ENCODE measurements at places on chromosomes 7 and 10.

DNA sequence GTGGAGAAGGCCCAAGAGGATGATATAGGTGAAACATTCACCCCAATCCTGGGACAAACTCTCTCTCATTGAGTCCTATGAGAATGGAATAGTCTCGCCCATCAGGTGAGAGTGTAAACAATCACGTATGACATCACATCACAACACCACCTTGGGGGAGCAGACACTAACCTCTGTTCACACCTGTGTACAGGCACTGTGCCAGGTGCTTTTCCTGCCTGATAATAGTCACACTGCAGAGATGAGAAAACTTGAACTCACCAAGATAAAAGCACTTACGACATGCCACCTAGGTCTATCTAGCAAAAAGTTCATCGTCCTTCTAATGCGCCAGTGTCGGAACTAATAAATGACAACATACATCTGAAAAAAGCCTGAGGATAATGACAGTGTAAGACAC lies 187.8 kb downstream of the FAM107B start:
- no peak for DNase-seq

DNA sequence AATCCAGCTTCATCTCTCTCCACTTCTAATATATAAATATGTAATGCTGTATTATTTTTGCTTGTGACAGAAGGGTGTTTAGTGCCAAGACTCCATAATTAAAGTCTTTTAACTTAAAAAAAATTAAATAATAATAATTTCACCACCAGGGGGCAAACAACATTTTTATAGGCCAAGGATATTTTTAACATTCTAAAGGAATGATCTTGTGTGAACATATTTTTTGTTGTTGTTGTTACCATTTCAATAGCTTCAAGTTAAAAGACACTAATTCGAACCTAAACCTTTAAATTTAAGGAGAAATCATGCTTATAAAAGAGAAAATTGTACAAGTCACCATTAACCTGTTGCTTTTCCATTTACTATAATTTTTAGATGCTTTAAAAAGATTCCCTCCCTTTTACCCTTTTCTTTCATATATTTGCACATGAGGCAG lies 7.5 kb upstream of the DNAJC1 start:
- DNase-seq = peak; percentile 36

DNA sequence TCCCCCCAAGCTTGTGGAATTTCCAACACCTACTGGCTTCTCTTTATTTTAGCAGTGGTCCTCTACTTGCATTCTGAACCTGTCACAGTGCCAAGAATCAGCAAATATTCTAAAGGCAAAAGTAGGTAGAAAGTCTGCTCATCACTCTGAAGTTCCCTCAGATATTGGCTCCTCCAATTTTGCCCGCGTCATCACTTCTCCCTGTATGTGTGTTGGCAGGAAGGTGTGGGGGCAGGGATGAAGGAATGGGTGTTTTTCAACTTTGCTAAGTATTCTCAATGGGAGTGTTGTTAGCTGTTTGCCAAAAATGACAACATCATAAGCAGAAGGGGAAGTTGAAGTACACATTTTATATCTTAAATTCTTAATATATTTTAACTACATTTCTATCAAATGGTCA lies 226.2 kb downstream of the POLR1F start:
- peak; percentile 6 for DNase-seq

- no peak for DNase-seq
These were observed 87.9 kb downstream of the ACTR3B start for GRCh38 chr7:152847386-152847908.

- no peak for DNase-seq
These were observed 102.4 kb downstream of the RELN start for GRCh38 chr7:103887050-103887449.

GRCh38 chr7:1136841-1137516 lies 23.0 kb downstream of the ZFAND2A start:
- no peak for DNase-seq

GRCh38 chr10:122078965-122079795 lies 90.2 kb downstream of the TACC2 start:
- peak; percentile 12 for DNase-seq

GRCh38 chr7:35869810-35870209 lies 69.0 kb downstream of the SEPTIN7 start:
- DNase-seq = peak; percentile 85

- DNase-seq = no peak
These were observed 21.0 kb downstream of the CDK6 start for GRCh38 chr7:92815412-92815811.

DNA sequence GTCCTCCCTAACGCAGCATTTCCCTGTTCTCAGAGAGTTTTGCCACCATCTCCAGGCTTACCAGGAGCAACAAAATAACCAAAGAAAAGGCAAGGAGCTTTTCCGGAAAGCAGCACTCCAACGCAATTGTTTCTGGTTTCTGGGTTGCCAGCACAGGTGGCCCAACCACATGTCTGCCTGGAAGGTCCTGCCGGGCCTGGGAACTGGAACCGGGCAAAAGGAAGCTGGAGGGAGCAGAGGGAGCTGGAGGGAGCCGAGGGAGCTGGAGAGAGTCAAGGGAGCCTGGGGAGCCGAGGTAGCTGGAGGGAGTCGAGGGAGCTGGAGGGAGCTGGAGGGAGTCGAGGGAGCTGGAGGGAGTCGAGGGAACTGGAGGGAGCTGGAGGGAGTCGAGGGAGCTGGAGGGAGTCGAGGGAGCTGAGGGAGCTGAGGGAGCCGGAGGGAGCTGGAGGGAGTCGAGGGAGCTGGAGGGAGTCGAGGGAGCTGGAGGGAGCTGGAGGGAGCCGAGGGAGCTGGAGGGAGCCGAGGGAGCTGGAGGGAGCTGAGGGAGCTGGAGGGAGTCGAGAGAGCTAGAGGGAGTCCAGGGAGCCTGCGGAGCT lies 54.6 kb downstream of the STK32C start:
- no peak for DNase-seq

DNA sequence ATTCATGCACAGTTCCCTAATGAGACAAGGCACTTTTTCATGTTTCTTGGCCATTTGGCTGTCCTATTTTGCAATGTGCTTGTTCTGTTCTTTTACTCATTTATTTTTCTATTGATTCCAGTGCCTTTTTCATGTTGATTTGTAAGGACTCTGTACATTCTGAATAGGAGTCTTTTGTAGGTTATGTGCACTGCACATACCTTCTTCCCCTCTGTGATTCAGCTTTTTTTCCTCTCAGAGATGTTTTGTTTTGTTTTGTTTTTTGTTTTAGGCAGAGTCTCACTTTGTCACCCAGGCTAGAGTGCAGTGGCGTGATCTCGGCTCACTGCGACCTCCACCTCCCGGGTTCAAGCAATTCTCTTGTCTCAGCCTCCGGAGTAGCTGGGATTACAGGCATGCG lies 59.7 kb downstream of the KCNH2 start:
- DNase-seq = no peak

- DNase-seq = peak; percentile 52
These were observed 429.0 kb upstream of the MTPN start for GRCh38 chr7:136405931-136406777.

- no peak for DNase-seq
These were observed 314.3 kb downstream of the HPSE2 start for GRCh38 chr10:98921316-98921715.

DNA sequence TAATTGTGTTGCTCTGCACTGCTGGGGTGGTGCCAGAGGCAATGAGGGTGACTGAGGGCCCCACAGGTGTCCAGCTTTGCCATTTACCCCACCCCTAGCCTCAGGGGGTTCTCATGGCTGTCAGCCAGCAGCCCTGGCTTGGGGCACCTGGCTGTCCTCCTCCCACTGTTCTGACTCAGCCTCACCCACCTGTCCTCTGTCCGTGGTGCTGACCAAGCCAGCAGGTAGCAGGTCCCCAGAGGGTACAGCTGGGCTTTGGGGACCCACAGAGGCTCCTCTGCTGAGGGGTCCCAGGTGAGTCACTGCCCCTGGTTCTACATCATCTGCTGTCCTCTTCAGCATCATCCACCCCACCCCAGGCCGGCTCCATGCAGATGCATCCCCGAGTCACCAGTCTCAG lies 32.2 kb upstream of the ZNF716 start:
- no peak for DNase-seq

DNA sequence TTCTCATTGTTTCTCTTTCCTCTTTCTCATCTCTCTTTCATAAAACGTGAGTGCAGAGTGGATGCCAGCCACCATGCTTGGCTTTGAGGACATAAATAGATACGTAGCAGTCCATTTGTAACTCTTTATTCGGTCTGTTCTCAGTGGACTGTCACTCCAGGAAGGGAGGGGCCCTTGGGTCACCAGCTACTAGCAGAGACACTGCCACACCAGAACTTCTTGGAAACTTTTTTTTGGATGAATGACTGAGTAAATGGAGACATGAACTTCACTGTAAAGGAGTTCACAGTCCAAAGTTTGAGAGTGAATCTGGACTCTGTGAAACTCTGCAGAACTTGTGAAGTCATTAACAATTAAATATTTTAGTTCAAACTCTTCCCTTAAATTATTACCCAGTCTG lies 20.2 kb downstream of the CHN2 start:
- no peak for DNase-seq

DNA sequence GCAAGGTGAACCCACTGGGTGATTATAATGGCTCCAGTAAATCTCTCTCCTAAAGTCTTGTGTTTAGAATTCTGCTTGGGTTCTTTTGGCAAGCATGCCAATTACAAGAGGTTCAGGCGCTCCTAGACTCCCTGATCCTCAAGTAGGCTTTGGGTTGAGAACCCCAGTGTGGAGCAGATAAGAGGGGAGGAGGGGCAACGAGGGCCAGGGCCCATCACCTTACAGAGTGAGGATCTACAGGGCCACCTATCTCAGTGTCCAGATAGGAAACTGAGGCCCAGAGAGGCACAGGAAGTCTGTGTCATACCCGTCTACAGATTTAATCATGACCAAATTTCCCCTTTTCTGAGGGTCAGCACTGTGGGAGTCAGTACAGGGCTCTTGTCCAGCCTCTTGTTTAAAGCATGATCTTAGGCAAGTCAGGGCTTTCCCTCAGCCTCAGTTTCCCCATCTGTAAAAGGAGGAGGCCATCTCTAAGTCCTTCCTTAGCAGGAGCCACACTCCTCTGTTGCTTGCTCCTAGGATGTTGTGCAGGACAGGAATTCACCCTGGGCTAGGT lies 4.4 kb downstream of the TACR2 start:
- DNase-seq = no peak

DNA sequence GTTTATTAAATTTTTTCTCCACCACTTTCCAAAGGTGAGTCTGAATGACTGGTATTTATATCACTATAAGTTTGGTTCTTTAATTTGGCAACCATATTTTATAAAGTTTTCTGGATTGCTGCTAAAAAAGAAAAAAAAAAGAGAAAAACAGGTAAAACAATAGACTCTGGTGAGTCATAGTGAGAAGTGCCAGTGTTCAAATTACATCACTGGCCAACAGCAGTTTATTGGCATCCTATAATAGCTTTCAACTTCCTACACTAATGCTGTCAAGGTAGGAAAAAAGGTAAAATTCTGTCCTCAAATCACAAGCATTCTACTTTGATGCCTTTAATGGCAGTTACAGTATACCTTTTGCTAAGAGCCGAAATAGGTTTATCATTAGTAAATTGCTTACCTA lies 808.8 kb downstream of the GRM8 start:
- DNase-seq = no peak

DNA sequence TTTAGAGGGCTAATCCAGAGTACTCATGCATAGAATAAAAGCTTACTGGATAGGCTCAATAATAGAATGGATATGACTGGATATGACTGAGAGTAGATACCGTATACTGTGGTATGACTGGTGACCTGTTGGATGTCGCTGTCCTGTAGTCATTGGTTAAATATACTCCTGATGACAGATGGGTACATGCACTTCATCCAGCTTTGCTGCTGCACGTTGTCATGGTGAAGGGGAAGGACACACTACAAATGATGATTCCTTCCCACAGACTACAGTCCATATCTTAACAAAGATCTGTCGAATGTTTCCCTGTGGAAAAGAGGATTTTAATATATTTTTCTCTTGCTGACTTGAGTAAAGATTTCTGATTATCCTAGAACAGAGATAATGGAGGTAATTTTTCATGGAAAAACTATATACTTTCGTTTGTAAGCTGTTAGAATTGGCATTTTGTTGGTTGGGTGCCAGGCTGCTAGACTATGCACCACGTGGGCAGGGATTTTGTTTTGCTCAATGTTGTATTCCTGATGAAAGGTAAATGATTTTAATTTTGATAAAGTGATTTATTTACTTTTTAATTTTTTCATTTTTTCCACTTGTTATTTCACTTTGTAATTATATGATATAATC lies 97.3 kb downstream of the PPP1R9A start:
- DNase-seq = no peak

GRCh38 chr7:16999541-17000267 lies 117.9 kb upstream of the AGR3 start:
- no peak for DNase-seq

DNA sequence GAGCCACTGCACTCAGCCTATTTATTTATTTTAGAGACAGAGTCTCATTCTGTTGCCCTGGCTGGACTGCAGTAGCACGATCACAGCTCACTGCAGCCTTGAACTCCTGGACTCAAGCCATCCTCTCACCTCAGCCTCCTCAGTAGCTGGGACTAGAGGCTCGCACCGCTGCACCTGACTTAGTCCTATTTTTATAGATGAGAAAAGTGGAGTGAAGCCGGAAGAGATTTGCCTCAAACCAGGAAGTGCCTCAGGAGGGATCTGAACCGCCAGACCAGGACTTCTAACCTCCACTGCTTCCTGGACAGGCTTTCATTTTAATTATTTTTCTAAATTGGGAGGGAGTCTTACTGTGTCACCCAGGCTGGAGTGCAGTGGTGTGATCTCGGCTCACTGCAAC lies 17.5 kb upstream of the CLIP2 start:
- no peak for DNase-seq

GRCh38 chr7:44634839-44635591 lies 28.6 kb downstream of the OGDH start:
- peak; percentile 15 for DNase-seq

GRCh38 chr7:131653418-131654248 lies 97.2 kb upstream of the PODXL start:
- no peak for DNase-seq

DNA sequence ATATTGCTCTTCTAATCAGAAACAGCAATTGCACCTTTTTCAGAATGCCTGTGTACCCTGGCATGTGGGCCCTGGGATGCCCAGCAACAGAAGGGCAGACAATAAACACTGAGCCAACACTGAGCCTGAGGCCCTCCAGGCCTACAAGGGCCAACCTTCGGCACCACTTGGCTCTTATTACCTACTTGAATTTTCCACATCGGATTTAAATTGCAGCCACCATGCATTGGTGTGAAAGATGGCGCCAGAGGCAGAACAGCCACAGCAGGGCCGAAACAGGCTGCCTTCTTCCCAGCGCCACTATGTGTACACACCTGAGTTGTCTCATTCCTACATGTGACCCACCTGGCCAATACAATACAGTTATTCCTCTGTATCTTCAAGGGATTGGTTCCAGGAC lies 51.4 kb upstream of the EZH2 start:
- no peak for DNase-seq

DNA sequence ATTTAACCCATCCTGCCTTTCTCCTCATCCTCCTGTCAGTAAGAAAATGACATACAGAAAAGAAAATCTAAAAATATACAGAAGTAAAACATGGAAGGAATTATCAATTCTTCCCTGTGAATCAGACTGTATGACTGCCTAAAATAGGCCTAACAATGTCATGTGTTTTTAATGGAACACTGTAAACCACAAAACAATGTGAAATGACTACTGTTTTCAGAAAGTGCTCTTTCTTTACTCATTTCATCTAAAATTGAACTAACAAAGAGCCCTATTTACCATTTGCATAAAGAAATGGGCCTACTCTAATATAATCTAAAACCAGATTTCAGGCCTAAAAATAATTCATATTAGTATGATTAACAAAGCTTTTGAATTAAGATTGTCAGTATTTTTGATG lies 35.7 kb downstream of the SEMA3E start:
- DNase-seq = peak; percentile 21

Data from fibroblast of mammary gland (primary cell).